ENCODE measurements at places on chromosomes 7 and 10.

DNA sequence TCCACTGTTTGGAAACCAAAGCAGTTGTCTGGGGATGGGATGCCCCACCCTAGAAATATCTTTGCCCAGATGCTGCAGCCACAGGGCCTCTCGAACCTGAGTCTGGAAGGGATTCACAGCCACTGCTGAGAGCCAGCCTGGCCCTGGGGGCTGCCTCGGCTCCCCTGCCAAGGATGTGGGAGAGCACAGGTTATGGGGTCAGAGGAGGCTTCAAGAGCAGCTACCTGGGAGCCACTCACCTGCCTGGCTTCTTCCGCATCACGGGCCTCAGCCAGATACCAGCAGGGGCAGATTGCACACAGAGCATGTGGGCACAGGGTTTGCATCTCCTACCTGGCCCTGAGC is 5.4 kb upstream of the PWWP2B start:
- DNase-seq = no peak

GRCh38 chr7:76515999-76516443 is 5.7 kb downstream of the UPK3B start:
- peak; percentile 36 for DNase-seq

DNA sequence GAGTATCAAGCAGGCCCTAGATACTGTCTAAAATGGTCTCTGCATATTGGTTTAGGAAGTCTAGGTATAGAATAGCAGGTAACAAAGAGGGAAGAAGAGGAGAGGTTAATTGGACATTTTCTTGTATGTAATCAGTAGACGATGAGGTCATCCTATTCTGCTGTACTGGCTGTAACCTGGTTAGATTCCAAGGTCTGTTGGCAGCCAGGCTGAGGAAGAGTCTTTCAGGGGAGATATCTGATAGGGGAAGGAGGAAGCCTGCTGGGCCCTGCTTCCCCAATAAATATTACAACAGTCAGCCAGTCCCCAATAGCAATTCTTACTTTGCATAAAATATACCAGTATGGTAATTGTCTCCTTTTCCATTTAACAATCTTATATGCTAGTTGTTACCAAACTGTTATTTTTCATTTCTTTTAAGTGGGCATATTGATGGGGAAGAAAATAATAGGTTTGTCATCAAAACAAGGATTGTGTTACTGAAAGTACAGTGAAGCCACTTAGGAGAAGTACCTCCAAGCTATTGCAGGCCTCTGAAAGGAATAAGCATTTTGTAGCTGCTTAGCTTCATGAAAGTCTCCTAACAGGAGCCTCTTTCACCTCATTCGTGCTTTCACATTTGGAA is 186.4 kb downstream of the LRRC4 start:
- DNase-seq = peak; percentile 67

GRCh38 chr7:139972029-139972428 is 90.7 kb downstream of the PARP12 start:
- DNase-seq = no peak

DNA sequence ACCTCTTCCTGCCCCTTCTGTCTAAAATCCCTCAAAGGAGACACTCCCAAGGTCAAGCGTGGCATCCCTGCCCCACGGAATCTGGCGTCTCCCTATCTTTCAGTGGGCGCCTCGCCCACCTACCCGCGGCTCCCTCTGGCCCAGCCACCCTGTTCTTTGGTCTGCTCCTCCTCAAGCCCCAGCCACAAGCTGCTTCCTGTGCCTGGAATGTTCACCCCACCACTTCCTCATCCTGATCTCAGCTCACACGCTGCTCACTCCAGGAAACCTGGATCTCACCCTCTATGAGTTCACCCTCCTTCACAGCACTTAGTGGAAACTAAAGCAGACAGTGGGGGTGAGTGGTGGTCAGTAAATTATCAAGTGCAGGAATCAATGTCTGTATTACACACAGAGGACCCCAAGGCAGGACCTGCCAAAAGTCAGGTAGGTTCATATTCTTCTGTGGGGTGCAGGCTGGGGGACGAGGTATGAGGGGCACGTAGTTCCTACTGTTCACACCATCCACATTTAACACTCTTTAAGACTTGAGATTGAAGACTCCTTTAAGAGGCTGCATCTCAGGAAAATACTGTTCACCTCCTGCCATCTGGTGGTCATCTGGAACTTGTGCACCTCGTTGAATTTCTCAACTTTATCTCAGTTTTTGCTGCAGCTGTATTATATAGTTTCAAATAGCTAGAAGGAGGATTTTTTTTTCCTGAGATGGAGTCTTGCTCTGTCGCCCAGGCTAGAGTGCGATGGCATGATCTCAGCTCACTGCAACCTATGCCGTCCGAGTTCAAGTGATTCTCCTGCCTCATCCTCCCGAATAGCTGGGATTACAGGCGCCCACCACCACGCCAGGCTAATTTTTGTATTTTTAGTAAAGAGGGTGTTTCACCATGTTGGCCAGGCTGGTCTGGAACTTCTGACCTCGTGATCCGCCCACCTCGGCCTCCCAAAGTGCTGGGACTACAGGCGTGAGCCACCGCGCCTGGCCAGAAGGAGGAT is 166.6 kb downstream of the ARHGAP21 start:
- peak; percentile 85 for DNase-seq

- no peak for DNase-seq
Measured at GRCh38 chr10:101008823-101009423, 9.3 kb downstream of the LZTS2 start.

DNA sequence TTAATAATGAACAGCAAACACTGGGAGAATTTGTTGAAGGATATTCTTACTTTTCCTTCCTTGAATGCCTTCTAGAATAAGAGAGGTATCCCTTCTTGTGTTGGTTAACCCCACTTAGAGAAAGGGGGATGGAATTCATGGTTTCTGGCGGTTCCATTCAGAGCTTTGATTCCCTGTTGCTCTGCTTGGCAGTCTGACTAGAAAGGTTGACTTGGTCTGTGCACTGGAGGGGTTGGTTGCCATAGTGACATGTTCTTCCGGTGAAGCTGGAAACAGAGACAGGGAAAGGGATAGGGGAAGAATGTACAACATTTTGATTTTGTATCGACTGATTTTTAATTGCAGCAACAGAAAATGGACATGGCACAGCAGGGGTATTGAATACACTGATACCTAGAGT is 2.5 kb downstream of the TMEM178B start:
- DNase-seq = no peak
